GM04503 (cell line): ENCODE measurements at places on chromosomes 11 and 22.

- DNase-seq = no peak
Observed at GRCh38 chr11:67044496-67044895, 12.2 kb upstream of the RHOD start.

DNA sequence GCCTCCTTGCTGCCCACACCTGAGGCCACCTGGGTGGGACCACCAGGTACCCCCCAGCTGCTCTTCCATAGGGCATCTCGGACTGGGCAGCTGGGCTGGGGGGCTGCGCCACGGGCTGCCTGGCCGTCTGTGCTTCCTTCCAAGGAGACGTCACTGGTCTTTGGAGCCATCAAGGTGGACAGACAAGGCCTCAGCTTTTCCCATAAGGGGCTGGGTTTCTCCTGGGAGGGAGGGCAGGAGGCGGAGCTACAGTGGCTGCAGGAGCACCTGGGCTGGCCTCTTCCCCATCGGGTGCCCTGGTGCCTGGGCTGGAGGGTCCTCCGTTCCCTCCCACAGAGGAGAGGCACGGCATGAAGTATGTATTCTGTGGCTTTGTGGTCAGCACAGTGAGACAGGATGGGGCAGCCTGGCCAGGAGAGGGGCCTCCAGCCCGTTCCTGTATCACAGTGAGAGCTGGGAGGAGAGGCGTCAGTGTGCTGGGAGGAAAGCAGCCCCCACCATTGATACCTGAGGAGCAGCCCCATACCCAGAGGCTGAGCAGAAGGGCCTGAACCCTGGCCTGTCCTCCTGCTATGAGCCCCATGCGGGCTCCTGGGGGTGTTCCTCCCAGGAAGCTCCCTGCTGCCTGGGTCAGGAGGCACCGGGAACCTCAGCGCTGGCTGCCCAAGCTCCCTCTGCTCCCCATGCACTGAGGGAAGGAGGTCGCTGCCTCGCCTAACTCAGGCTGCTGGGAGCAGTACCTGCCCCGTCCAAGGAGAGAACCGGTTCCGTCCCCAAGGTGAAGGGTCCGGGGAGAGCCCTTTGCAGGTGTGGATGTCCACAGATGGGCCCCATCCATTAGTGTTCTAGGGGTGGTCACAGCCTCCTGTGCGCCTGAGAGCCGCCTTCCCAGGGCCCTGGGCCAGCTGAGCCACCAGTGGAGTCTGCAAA lies 1075.0 kb downstream of the BRD1 start:
- DNase-seq = no peak

- no peak for DNase-seq
Observed at GRCh38 chr11:64900263-64900678, 16.7 kb downstream of the ATG2A start.

GRCh38 chr11:125332821-125333220 lies 163.2 kb downstream of the FEZ1 start:
- DNase-seq = no peak

DNA sequence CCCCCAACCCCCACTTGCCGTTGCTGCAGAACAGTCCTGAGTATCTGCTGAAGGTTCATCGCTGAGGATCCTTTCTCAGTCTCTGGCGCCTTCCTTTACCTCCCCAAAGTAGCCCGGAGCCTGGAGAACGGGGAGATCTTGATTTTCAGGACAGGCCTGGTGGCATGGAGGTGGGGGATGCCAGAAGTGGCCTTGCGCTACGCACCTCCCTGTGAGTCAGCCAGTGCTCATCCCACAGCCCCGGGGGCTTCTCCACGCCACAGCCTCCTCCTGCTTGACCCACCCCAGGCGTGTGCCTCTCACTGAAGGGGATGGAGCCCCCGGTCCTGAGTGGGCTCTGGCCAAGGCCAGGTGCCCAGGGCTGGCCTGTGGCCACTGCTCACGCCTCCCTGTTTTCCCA lies 339.6 kb downstream of the TBC1D22A start:
- no peak for DNase-seq
